ENCODE measurements at places on chromosomes 5 and 9.

DNA sequence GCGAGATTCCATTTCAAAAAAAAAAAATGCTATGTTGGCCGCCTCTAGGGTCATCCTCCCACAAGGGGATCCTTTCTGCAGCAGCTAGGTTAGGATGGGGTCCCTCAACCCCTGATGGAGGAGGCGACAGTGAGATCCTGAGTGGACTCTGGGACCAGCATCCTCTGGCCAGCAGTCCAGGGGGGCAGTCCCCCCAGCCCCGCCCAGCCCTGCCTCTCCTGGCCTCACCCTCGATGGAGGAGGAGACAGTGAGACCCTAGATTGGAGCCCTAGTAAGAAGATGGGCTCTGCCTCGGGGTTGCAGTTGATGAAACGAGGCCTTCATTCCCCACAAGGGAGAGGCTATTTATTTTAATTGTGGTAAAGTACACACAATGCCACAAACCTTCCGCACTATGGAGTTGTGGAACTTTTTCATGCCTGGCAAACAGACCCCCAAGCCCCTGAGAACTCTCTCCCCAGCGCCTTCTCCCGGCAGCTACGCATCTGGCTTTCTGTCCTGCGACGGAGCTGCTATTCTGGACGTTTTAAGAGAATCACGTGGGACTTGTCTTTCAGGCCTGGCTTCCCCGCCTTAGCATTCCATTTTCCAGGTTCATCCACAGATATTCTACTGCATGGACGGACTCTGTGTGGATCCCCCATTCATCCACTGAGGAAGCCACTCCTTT, 15.8 kb downstream of the VAV2 start:
- DNase-seq, result no peak

DNA sequence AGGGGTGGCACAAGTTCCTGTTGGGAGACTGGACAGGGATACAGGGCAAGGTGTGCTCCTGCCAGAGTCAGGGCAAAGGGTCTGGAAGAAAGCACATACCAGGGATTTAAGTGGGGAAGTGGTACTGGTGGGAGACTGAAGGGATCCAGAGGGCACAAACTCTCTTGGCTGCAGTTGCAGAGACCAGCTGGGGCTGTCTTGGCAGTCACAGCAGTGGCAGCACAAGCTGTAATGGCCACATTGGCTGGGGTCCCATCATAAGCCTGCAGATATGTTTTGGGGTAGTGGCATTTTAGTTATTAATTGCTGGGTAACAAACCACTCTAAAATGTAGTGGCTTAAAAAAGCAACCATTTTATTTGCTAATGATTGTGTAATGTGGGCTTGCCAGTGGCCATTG, 492.2 kb downstream of the ENC1 start:
- no peak for DNase-seq

GRCh38 chr5:133384903-133385302, 227.4 kb downstream of the FSTL4 start:
- DNase-seq, result no peak

DNA sequence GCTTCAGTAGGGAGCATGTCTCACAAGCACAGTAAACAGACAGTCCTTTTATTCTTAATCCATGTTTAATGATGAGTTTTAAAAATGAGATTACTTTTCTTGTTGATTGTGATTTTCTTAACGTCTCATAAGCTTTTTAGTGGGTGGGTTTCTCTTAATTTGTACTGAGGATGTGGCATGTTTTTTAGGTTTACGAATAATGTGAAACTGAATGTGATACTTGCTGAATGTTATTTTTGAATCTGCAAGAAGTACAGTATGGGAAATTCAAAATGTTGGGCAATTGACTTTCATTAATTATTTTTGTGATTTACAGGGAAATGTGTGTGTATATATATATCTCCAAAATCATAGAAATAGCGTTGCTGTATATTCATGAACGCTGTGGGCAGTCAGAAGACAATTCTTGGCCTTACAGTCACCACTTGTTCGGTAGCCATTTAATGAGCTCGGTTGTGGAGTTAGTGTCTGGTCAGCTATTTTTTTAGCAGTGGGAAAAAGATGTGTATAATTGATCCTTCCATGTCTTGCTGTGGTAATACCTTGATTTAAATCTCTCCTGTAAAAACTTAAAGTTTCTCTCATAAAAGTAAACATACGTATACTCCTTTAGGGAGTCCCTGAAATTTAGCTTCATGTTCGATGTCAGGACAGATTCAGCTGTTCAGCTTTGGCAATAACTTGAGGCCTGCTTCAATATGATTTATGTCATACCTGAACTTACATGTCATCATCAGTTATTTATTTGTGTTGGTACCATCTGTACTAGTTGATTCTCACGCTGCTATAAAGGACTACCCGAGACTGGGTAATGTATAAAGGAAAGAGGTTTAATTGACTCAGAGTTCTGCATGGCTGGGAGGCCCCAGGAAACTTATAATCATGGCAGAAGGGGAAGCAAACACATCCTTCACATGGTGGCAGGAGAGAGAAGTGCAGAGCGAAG, 15.0 kb downstream of the ICE1 start:
- DNase-seq, result no peak

DNA sequence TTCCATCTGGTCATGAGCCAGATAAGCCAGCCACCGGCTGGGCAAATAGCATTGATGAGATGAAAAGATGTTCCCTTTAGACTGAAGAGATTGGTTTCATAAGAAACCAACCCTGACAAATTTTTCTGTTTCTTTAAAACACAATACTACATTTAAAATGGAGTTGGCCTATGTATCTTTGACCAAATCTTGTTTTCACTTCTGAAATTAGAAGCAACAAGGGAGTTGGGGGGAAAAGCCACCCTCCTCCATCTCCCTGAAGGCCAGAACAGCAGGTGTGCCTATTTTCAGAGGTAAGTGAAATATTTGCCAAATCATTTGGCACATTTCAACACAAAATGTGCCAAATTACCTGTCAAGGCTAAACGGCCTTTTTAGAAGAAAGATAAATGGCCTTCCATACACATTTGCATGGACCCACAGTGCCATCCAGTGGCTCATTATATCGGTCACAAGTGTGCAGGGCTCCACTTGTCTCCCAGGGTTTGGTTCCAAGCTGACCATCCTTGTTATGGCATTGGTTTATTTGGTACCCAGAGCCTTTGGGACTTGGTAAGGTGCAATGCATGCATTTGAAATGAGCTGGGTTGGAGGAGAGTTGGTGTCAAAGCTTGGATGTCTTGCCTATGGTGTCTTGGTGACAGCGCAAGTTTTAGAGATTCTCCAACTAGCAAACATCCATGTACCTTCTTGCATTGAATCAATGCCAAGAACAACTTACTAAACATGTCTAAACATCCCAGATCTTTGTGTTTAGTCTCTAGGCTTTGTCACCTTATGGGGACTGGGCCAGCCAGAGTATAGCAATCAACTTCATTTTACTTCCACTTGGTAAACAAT, 372.0 kb upstream of the KIF2A start:
- peak; percentile 35 for DNase-seq
